Epithelial cell of proximal tubule (primary cell): ENCODE measurements at places on chromosomes 4 and X. TPM values are rescaled to one million over a fixed set of nuclear protein-coding genes. Genes with fewer than 3 reads are reported as not detected.
A peak's percentile ranks its signal among the peaks of the same experiment; 100 is the strongest.

The KDR gene
- total RNA-seq, result 0.29 and 1.4 TPM in 2 replicates

GRCh38 chrX:19707246-19707871, 180.0 kb downstream of the SH3KBP1 start:
- no peak for DNase-seq

GRCh38 chrX:133639726-133640125, 224.4 kb upstream of the GPC4 start:
- DNase-seq, result no peak

DNA sequence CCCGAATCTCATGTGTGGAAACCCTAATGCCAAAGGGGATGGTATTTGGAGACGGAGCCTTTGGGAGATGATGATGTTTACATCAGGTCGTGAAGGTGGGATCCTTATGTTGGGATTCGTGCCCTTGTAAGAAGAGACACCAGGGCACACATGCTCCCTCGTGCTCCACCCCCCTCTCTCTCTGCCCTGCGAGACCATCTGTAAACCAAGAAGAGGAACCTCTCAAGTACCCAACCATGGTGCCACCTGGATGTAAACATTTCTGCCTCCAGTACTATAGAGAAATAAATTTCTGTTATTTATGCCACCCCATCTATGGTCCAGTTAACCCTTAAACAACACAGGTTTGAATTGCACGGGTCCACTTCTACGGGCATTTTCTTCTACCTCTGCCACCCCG, 179.4 kb downstream of the DHRSX start:
- no peak for DNase-seq

The SLC16A2 gene
- total RNA-seq, result 5.3 and 5.4 TPM in 2 replicates

DNA sequence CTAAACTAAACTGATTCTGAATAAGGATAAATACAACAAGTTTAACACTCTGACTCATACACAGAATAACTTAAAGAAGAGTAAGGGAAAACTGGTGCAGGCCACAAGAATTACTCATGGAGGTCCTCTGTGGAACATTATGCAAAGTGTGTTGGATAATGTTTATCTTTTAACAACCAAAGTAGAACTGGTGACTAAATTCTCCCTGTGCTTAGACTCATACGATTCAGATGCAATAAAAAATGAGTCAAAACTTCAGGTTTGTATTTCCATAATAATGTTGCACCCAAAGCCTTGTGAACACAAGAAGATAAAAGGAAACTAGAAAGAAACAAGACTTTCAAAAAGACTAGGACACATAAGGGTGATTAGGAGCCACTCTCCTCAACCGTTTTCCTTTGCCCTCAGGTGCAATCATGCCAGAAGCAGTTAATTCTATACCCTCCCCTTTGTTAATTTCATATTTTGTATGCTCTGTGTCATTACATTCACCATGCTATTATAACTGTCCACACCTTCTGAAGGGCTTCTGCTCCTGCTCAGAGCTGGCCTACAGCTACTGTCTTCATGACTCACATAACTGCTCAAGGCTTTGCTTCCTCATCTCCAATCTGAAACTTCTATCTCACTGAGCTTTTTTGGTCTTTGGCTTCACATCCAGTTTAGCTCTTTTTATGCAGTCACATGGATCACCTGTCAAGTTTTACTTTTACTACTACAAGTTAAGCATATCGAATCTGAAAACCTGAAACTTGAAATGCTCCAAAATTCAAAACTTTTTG, 60.2 kb downstream of the KCNIP4 start:
- DNase-seq, result peak; percentile 86

The CLRN2 gene
- not detected in 2 replicates for total RNA-seq

DNA sequence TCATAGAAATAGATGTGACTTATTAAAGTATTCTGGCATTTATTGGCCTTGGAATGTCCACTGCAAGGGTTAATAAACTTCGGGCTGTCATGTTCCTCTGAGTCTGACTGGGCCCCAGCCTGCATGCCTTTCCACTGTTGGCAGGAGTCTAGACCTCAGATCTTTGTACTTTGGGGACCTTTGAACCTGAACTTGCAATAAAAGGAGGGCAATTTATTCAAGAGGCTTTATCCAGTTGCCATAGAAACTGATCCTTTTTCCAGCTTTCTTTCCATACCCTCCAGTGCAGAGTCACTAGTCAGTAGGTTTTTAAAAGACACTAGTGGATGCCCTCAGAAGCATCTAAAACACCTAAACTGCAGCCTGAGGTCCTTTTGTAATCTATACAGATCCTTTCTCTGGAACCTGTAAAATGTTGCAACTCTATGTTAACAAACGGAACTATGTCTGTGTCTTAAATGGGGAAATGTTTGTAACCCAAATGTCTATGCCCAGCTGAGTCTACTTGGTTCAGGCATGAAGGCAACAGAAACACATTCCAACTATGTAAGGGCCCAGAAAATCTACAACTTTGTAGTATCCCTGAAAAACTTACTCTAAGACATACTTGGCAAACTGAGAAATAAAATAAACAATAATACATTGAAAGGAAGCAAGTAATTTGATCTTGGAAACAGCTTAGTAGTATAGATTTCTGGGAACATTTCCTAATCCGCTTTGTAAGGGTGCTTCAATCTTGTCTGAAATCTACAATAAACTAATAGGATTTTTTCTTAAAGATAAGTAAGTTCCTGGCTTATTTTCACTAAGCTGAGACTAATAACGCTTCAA, 41.5 kb downstream of the SOWAHB start:
- peak; percentile 38 for DNase-seq

GRCh38 chrX:69163936-69164741, 1.1 kb downstream of the PJA1 start:
- DNase-seq, result no peak

- DNase-seq, result no peak
Measured at GRCh38 chrX:81957900-81958545, 756.1 kb downstream of the SH3BGRL start.

DNA sequence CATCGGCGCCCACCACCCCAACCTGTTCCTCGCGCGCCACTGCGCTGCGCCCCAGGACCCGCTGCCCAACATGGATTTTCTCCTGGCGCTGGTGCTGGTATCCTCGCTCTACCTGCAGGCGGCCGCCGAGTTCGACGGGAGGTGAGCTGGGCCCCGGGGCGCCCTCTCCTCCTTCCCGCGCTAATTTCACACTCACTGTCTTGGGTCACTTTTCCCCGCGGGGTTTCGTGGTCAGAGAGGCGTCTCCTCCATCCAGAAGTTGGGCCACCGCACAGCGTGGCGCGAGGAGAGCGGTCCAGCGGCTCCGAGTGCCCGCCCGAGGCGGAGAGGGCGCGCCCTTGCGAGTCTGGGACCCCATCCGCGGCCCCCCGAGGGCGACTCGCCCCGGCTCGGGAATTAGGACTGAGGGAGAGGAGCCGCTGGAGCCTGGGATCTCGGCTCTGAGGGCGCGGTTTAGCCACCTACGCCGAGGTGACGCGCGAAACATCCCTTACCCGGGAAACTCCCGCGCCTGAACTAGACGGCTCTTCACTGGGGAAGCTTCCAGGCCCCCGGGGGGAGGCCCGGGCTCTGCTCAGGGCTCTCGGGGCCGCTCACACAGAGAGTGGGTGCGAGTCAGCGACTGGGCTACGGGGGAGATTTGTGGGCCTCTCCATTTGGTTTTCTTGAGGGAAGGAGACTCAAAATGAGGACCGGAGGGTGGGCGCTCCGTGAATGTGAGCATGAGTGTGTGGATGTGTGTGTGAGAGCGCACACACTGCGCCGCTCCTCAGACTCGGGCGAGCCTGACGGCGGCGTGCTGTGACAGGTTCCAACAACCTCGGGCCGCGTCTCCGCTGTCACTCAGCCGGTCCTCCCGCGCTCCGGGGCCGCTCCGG, 551 bp downstream of the NPNT start:
- DNase-seq, result no peak

The ALAS2 gene
- total RNA-seq, result not detected in 2 replicates

DNA sequence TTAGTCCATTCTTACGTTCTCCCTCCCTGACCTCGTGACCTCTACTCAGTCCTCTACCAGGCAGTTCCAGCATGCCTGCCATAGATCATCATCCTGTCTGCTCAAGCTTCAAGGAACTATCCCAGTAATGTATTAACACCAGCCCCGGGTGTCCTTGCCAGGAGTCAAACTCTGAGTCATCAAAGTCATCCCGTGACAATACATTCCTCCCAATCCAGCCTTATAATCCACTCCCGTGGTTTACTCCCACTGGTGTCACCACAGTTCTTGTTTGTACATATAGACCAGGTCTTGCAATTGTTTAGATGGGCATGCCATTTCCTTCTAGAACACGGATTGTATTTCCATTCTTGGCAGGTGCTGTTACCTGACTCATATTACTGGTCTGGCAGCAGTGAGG, 68.7 kb upstream of the TAB3 start:
- DNase-seq, result peak; percentile 88

- DNase-seq, result no peak
Measured at GRCh38 chr4:153220682-153221395, 16.6 kb downstream of the TRIM2 start.
